Activated CD4-positive, alpha-beta T cell treated with anti-CD3 and anti-CD28 coated beads, Interleukin-2, amount 10 ng/mL, durations not matched to agents 24 days and 14 days (primary cell): ENCODE measurements at places on chromosomes 12 and 14. TPM values are rescaled to one million over a fixed set of nuclear protein-coding genes. Genes with fewer than 3 reads are reported as not detected.

Gene TMEM120B
- 17.1 and 18.4 TPM in 2 replicates for total RNA-seq

GRCh38 chr14:72332046-72332445, 399.8 kb downstream of the RGS6 start:
- H3K4me3 ChIP-seq, result no peak overlapping the region
- H3K4me1 ChIP-seq, result no peaks in the 10 kb centered on the region

DNA sequence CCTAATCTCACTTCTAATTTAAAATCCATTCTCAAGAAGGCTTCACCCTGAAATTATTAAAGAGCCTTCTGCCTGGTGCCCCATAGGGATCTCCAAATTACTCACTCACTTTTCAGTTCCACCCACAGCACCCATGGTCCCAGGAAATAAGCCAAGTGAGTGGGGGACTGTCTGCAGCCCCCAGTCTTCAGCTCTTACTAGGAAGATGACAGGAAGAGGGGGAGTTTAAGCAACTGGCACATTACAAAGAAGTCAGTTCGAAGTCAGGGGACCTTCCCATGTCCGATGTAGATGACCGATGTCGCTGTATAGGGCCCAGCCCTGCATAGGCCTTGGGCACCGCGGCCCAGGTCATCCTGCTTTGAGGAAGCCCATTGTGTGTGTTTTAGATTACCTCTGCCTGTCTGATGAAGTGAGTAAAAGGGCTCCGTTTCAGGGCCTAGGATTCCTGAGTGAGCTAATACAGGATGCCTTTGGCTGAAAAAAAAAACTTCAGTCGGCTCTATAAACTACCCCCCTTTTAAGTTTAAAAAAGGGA, 1.9 kb downstream of the ACTN1 start:
- H3K27ac ChIP-seq, result peak overlapping the region; percentile 67
- peaks cover 26% of the 10 kb centered on the region for H3K4me1 ChIP-seq
- peak overlapping the region; percentile 85 for H3K4me3 ChIP-seq

DNA sequence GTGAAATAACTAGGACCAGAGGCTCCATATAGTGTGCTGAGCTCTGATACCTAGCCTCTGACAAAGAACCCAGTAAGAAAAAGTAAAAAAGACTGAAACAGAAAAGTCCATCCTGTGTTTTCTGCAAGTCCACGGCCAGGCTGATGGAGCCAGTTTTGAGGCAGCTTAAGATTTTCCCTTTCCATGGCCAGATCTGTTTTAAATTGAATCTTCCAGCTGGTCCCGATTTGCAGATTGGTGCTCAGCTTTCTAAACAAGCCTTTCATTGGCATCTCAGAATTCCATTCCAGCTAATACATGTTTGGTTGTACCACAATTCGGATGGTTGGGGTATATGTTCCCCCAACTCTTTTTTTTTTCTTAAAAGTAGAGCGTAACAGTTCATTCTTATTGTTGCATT, 152.0 kb downstream of the DACT1 start:
- H3K27ac ChIP-seq, result no peak overlapping the region
- no peak for DNase-seq
- no peaks in the 10 kb centered on the region for H3K36me3 ChIP-seq
- no peaks in the 10 kb centered on the region for H3K4me1 ChIP-seq
- no peak overlapping the region for H3K4me3 ChIP-seq

DNA sequence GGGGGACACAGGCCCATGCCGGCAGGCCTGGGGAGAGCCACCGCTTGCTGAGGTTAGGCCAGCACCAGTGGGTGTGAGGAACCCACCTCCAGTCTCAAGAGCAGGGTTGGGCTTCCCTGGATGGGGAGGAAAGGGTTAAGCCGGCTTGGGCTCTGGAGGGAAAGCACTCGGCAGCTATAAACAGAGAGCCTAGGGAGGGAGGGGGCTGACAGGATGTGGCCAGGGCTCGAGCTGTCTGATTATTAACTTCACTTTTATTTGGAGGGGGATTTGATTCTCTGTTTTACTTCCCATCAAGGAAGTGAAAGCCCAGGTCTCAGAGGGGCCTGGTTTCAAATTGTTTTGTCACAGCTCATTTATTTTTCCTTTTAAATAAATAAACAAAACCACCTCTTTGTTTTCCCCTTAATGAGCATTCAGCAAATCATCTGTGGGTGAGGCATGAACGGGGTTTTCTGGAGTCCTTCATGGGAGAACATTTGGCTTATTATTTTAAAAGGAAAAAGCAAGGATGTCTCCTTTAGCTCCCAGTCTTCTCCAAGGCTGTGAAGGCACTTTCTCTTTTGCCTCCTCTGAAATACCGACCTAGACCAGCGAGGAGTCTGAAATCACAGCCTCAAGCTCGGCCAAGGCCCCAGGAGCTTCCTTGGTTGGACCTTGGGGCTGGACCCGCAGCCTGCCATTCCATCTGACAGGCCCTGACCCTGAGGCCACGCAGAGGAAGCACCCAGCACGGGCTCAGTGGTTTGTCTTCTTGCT, 21.9 kb upstream of the ZFP36L1 start:
- peak overlapping the region; percentile 90 for H3K27ac ChIP-seq
- peaks cover 49% of the 10 kb centered on the region for H3K4me1 ChIP-seq
- peak; percentile 86 for DNase-seq
- no peaks in the 10 kb centered on the region for H3K27me3 ChIP-seq
- H3K4me3 ChIP-seq, result peak overlapping the region; percentile 79
- H3K36me3 ChIP-seq, result no peaks in the 10 kb centered on the region
